Activated CD4-positive, alpha-beta T cell treated with anti-CD3 and anti-CD28 coated beads for 36 hours (primary cell): ENCODE measurements at places on chromosomes 2 and 18. TPM values are rescaled to one million over a fixed set of nuclear protein-coding genes. Genes with fewer than 3 reads are reported as not detected.

DNA sequence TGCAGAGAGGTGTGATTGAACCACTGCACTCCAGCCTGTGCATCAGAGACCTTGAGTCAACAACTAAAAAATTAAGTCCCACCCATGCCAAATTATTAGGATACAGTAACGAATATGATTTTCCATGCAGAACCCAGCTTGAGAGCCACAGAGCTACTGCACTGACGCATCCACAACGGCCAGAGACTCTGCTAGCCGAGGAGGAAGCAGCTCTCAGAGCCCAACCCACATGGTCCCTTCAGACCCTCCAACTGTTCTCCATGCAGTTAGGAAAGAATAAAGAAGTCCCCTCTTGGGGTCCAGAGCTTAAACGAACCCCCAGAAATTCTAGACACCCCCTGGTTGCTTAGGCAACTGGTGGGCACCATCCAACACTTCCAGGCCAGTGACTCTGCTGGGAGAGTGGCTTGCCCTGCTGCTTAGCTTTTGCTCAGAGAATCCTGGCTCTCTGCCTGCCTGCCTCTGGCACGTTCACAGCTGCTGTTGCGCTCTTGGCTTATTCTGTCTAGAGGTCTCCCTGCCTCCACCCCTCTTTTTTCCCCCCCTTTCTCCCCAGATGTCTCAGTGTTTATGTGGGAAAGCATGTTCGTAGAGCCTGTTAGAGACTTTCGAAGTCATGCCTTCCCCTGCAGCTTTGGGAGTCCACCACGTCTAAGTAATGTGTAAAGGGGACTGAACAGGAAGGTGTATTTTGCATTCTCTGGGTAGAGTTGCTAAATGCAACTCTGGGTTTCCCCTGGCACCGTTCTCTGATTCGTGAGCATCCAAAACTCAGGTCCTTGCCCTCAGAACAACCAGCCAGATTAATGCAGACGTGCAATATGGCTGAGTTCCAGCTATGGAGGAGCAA lies 26.0 kb upstream of the SP3 start:
- peaks cover 3% of the 10 kb centered on the region for H3K27me3 ChIP-seq
- DNase-seq = no peak
- peaks cover 7% of the 10 kb centered on the region for H3K4me1 ChIP-seq
- no peak overlapping the region for H3K27ac ChIP-seq

DNA sequence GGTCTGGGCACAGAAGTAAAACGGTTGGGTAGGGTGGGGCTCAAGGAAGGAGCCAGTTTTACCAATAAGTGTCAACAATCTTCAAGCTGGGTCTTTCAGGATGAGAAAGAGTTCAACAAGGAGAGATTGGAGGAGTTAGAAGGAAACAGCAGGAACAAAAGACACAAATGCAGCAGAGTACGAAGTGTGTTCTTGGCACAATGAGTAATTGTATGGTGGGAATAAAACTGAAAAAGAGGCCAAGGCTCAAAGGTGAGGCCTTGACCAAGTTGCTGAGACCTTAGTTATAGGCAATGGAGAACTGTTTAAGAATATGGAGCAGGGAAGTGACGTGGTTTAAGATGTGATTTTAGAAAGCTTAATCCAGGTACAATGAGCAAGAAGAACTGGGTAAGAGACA lies 230.3 kb downstream of the PDE11A start:
- no peak for DNase-seq
- H3K36me3 ChIP-seq = peaks cover 2% of the 10 kb centered on the region
- no peaks in the 10 kb centered on the region for H3K4me1 ChIP-seq
- no peak overlapping the region for H3K27ac ChIP-seq

- no peaks in the 10 kb centered on the region for H3K27me3 ChIP-seq
- DNase-seq = peak; percentile 53
- H3K36me3 ChIP-seq = peaks cover 11% of the 10 kb centered on the region
- no peak overlapping the region for H3K4me3 ChIP-seq
- no peak overlapping the region for H3K27ac ChIP-seq
Observed at GRCh38 chr2:113965644-113966043, 75.8 kb downstream of the ACTR3 start.

Gene TRMT61B
- 22.0 TPM for total RNA-seq

- no peaks in the 10 kb centered on the region for H3K4me1 ChIP-seq
- no peaks in the 10 kb centered on the region for H3K27me3 ChIP-seq
- no peak overlapping the region for H3K27ac ChIP-seq
- peaks cover 27% of the 10 kb centered on the region for H3K36me3 ChIP-seq
- H3K4me3 ChIP-seq = no peak overlapping the region
- DNase-seq = no peak
Observed at GRCh38 chr2:201313362-201313761, 43.8 kb downstream of the FLACC1 start.

DNA sequence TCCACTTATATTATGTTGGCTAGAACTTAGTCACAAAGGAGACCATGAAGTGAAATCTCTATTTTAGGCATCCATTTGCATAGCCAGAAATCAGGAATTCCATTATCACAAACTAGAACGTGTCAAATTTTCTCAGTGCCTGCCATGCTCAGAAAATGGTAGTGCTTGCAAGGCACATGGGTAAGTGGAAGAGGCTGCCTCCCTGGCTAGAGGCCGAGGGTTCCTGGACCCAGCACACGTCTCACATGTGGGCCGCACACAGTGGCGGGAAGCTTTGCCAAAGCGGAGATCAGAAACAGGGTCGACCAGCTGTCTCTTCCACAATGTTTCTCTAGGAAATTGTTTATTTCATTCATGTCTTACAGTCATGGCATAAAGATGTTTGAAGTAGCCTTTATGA lies 42.3 kb downstream of the TRAF3IP1 start:
- H3K4me1 ChIP-seq = no peaks in the 10 kb centered on the region
- no peaks in the 10 kb centered on the region for H3K27me3 ChIP-seq
- H3K27ac ChIP-seq = no peak overlapping the region
- DNase-seq = no peak
- H3K4me3 ChIP-seq = no peak overlapping the region

Gene ANTXR1
- not detected for total RNA-seq

Gene GRHL1
- total RNA-seq = 0.53 TPM

- no peaks in the 10 kb centered on the region for H3K4me1 ChIP-seq
- DNase-seq = no peak
- H3K36me3 ChIP-seq = no peaks in the 10 kb centered on the region
- no peaks in the 10 kb centered on the region for H3K27me3 ChIP-seq
- H3K27ac ChIP-seq = no peak overlapping the region
Observed at GRCh38 chr2:115910270-115910669, 1467.8 kb downstream of the DPP10 start.

- DNase-seq = no peak
- peak overlapping the region; percentile 7 for H3K27ac ChIP-seq
- peaks cover 47% of the 10 kb centered on the region for H3K4me1 ChIP-seq
- H3K27me3 ChIP-seq = no peaks in the 10 kb centered on the region
Observed at GRCh38 chr2:120258196-120258595, 5.5 kb downstream of the RALB start.

DNA sequence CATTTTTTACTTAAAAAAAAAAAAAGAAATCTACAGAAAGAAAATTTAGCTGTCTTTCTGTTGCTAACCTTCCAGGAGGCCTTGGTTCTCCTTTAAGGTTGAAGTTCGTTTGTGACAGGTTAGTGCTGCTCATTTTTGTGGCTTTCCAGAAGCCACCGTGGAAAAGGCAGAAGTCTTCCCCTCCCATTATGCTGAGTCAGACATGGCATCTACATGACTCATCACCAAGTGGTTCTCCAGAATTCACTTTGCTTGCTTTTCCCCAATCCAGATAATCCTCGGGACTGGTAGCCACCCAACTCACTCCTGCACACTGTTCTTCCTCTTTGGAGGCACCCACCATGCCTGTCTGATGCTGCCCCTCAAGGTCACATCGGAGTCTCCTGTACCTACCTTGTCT lies 228.7 kb downstream of the PIK3C3 start:
- H3K27ac ChIP-seq = no peak overlapping the region
- H3K4me1 ChIP-seq = no peaks in the 10 kb centered on the region
- no peak overlapping the region for H3K4me3 ChIP-seq
- H3K27me3 ChIP-seq = no peaks in the 10 kb centered on the region

DNA sequence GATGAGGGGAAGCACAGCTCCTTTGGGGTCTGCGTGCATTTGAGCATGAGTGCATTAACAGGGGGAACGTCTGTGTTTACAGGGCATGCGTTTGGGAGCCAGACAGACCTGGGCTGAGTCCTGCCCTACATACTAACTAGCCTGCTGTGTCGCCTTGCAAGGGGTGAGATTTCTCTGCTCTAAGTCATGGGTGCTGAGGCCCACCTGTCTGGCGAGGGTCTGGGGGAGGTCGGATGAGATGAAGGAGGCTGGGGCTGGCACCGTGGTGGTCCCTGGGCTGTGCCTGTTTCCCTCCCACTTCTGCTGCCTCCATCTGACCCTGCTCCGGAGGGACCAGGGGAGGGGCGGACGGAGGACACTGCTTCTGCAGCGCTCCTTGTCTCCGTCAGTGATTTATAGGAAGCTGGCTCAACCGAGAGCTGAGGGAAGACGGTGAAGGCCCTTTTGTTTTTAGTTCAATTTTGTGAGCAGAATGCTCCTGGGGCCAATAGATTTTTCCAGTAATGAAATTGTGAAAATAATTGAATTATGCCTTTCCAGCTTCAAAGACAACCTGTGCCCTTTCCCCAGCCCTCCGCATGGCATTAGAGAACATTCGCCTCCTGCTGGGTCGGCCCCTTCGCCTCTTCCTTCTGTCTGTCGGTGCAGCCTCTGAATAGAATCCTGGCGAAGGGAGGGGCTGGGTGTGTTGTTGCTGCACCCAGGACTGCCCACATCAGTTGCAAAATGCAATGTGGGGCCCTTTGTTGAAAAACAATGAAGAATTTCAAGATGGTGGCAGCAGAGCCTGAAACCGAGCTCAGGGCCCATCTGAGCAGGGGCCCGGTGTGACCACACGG lies 49.7 kb downstream of the RRM2 start:
- no peaks in the 10 kb centered on the region for H3K27me3 ChIP-seq
- no peak for DNase-seq
- H3K36me3 ChIP-seq = peaks cover 5% of the 10 kb centered on the region
- H3K27ac ChIP-seq = no peak overlapping the region

Gene DSG1
- total RNA-seq = not detected

- peak; percentile 83 for DNase-seq
- H3K27ac ChIP-seq = peak overlapping the region; percentile 73
- H3K36me3 ChIP-seq = peaks cover 44% of the 10 kb centered on the region
- peaks cover 71% of the 10 kb centered on the region for H3K4me1 ChIP-seq
- no peaks in the 10 kb centered on the region for H3K27me3 ChIP-seq
Observed at GRCh38 chr2:73985308-73986084, 786 bp downstream of the TET3 start.

DNA sequence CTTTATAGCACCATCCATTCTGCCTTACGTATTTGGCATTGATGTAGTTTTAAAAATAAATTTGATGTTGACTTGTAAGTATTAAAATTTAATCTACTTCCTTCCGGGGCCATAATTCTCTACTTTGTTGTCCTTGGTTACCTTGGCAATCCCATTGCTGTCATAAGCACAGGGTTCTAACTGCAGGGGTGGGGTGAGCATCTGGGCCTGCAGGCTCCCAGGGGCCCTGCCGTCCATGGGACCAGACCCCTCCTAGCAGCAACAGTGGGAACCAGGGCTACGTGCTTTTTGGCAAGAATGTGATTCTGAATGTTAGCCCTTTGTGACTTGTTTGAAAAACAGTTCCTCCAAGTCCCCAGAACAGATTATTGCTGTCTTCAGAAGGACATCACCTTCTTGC lies 4.9 kb downstream of the ASAP2 start:
- peaks cover 4% of the 10 kb centered on the region for H3K4me1 ChIP-seq
- H3K27ac ChIP-seq = no peak overlapping the region
- H3K27me3 ChIP-seq = peaks cover 37% of the 10 kb centered on the region
- H3K4me3 ChIP-seq = no peak overlapping the region

- no peak for DNase-seq
- H3K36me3 ChIP-seq = no peaks in the 10 kb centered on the region
- H3K4me3 ChIP-seq = no peak overlapping the region
- H3K27me3 ChIP-seq = no peaks in the 10 kb centered on the region
- H3K27ac ChIP-seq = no peak overlapping the region
- no peaks in the 10 kb centered on the region for H3K4me1 ChIP-seq
Observed at GRCh38 chr2:183459466-183459865, 335.2 kb downstream of the NUP35 start.

DNA sequence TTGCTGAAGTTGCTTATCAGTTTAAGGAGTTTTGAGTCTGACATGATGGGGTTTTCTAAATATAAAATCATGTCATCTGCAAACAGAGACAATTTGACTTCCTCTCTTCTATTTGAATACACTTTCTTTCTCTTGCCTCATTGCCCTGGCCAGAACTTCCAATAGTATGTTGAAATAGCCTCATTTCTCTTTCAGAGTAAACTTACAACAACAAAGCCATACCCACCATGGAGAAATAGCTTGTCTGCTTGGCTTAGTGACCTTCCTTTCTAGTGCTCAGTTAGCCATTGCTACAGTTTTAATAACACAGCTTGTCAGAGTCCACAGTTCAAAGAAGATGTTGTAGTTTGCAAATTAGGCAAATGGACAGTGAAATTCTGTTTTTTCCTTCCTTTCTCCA lies 228.0 kb downstream of the ETAA1 start:
- no peak for DNase-seq
- no peak overlapping the region for H3K4me3 ChIP-seq
- peaks cover 4% of the 10 kb centered on the region for H3K27me3 ChIP-seq
- H3K27ac ChIP-seq = no peak overlapping the region
- no peaks in the 10 kb centered on the region for H3K36me3 ChIP-seq
- no peaks in the 10 kb centered on the region for H3K4me1 ChIP-seq

GRCh38 chr18:36295214-36295613 lies 2.3 kb upstream of the FHOD3 start:
- no peaks in the 10 kb centered on the region for H3K4me1 ChIP-seq
- H3K27me3 ChIP-seq = peaks cover 21% of the 10 kb centered on the region
- H3K36me3 ChIP-seq = no peaks in the 10 kb centered on the region
- no peak overlapping the region for H3K4me3 ChIP-seq
- no peak for DNase-seq

Gene INHBB
- not detected for total RNA-seq

DNA sequence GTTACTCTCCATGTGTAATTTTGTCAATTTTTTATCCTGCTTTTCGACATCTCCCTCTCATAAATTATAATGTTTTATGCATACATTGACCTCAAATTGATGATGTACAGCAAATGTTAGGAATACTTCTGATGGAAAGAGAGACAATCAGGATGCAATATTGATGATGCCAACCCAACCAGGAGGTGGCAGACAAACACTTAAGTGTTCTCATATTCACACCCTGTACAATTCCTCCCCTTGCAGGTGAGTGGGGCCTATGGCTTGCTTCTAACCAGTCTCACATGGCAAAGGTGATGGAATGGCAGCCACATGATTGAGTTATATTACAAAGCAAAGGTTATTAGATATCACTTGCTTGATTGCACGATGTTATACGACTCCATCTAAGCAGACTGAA lies 594.3 kb upstream of the REG3G start:
- DNase-seq = no peak
- H3K27me3 ChIP-seq = no peaks in the 10 kb centered on the region
- H3K27ac ChIP-seq = no peak overlapping the region
- H3K4me3 ChIP-seq = no peak overlapping the region
- H3K4me1 ChIP-seq = no peaks in the 10 kb centered on the region

GRCh38 chr2:41750829-41751228 lies 297.0 kb upstream of the PKDCC start:
- no peak overlapping the region for H3K4me3 ChIP-seq
- H3K36me3 ChIP-seq = no peaks in the 10 kb centered on the region
- no peaks in the 10 kb centered on the region for H3K4me1 ChIP-seq
- peaks cover 5% of the 10 kb centered on the region for H3K27me3 ChIP-seq

GRCh38 chr18:39421276-39421675 lies 1855.7 kb upstream of the CELF4 start:
- no peak for DNase-seq
- no peaks in the 10 kb centered on the region for H3K4me1 ChIP-seq
- no peak overlapping the region for H3K27ac ChIP-seq
- H3K27me3 ChIP-seq = no peaks in the 10 kb centered on the region
- H3K36me3 ChIP-seq = no peaks in the 10 kb centered on the region
- H3K4me3 ChIP-seq = no peak overlapping the region
